ENCODE measurements at places on chromosomes 6 and 20.
A peak's percentile ranks its signal among the peaks of the same experiment; 100 is the strongest.

GRCh38 chr6:87731818-87732661, 30.0 kb upstream of the AKIRIN2 start:
- peak; percentile 77 for DNase-seq

GRCh38 chr20:2385496-2385895, 4.8 kb downstream of the TGM6 start:
- DNase-seq: no peak

DNA sequence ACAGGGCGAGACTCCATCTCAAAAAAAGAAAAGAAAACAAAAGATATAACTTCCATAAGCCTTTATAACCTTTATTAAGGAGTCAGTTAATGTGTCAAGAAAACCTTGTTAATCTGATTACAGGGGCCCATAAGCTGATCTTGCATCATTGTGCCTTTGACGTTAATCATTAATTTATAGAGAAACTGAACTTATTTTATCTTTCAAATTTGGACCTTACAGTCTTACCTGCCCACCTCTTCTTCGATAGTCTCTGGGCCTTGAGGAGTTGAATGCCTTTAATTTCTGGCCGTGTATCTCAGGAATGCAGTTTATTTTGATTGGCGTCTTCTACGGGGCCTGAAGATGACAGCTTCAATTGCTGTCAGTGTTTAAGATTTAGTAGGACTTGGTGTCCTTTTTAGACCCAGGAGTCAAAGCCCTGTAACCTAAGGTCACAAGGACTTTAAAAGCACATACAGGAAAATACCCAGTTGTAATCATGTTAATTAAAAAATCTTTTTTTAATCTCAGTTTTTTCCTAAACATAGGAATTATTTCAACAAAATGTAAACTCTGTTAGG, 5.8 kb downstream of the ACOT13 start:
- no peak for DNase-seq

GRCh38 chr6:82068721-82069120, 178.8 kb downstream of the IBTK start:
- DNase-seq: no peak

GRCh38 chr6:53741034-53741823, 53.6 kb upstream of the LRRC1 start:
- no peak for DNase-seq

DNA sequence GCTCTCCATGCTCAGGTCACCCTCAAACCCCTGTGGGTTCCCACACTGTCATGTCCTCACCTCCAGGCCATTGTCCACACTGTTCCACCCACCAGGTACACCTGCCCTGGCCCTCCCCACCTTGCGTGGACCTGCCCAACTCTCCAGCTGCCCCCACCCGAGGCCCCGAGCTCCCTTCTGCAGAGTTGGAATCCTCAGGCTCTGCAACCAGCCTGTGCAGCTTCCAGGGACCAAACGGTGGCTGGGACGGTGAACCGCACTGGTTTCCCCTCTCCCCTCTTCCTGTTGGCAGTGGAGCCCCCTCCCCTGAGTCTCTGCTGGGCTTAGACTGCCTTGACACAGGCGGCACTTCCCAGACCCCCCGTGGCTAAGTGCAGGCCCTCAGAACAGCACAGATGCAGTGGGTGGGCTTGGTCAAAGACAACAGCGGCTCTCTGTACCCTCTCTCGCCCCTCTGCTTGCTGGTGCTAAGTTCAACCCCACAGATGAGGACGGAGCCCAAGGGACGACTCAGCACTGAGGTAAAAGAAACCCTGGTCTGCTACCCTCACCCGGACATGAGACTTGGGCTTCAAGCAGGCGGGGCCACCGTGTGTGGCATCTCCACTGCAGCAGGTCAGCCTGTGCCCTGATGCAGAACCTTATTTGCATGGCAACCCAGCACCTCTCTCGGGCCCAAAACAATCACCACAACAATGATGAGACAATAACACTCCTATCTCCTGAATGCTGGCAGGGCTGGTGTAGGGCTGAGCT, 11.0 kb downstream of the ZBP1 start:
- DNase-seq: no peak

- DNase-seq: no peak
These were observed 190.9 kb downstream of the OTOR start for GRCh38 chr20:16939051-16939450.

GRCh38 chr20:39291301-39291700, 329.2 kb downstream of the DHX35 start:
- peak; percentile 11 for DNase-seq

DNA sequence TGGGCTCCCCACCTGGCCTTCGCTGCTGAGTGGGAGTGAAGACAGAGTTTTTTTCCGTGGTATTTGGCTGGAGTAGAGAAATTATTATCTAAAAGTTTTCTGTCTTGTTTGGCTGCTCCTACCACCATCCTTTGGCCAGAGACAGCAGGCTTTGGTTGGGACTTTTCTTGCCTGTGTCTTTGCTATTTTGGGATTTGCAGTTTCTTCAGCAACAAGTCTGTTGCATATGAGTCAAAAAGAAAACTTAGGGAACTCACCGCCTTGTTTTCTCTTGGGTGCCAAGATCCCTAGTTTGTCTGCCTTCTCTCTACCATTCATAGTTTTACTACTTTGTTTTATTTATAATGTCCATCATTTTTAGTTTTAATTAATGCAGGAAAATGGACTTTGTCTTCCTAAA, 683.8 kb downstream of the DOK5 start:
- no peak for DNase-seq

DNA sequence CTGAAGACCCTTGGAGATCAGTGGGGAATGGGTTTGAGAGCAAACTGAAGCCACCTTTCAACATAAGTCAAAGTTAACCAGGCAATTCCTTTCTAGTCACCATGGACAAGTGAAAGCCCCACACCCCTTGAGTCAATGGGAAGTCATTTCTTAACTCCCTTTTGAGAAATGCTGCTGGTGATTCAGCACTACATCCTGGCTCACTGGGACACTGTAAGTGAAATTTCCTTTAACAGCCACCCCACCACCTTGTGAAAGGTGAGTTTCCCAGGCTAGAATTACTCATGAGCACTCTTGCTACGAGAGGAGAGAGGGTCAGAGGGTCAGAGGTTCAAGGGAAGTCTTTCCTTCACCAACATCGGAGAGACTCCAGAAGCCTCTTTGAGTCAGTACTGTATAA, 93.3 kb upstream of the MARCKS start:
- no peak for DNase-seq

- DNase-seq: no peak
These were observed 66.9 kb downstream of the IGF2R start for GRCh38 chr6:160035693-160036330.

DNA sequence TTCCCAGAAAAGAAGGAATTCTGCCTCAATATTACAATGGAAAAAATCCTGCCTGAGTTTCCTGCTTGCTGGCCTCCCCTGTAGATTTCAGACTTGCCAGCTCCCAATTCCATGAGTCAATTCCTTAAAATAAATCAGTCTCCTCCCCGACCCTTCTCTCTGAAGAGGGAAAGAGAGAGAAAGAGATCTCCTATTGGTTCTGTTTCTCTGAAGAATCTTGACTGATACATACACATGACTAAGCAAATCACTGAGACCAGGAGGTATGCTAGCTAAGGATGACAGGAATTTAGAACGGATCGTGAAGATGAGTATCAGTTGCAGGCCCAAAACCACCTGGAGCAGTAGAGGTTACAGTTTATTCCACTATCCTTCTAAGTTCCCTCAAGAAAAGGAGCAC, 11.3 kb upstream of the RBM24 start:
- DNase-seq: peak; percentile 34

DNA sequence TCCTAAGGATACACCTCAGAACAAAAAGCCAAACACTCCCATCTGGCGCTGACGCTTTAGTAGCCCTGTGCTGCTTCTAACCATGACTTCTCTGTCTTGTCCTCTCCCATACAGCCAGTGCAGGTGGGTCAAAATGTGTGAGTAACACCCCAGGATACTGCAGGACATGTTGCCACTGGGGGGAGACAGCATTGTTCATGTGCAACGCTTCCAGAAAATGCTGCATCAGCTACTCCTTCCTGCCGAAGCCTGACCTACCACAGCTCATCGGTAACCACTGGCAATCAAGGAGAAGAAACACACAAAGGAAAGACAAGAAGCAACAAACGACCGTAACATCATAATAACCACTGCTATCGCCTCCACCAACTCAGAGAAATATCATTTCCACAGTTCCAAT, 1.4 kb downstream of the DEFB132 start:
- DNase-seq: no peak

DNA sequence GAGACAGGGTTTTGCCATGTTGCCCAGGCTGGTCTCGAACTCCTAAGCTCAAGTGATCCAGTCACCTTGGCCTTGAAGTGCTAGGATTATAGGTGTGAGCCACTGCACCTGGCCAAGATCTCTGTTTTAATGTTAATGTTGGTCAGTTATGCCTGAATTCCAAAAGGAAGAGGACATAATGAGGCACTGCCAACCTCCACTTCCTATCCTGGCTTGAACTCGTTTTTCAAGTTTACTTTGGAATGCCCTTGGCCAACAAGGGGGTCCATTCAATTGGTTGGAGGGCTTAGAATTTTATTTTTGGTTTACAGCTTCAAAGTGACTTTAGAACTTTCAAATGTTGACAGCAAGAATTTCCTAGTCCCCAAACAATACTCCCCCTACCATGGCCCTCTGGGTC, 29.8 kb downstream of the DNAAF9 start:
- no peak for DNase-seq

GRCh38 chr6:103893141-103893581, 966.6 kb downstream of the HACE1 start:
- DNase-seq: peak; percentile 30

DNA sequence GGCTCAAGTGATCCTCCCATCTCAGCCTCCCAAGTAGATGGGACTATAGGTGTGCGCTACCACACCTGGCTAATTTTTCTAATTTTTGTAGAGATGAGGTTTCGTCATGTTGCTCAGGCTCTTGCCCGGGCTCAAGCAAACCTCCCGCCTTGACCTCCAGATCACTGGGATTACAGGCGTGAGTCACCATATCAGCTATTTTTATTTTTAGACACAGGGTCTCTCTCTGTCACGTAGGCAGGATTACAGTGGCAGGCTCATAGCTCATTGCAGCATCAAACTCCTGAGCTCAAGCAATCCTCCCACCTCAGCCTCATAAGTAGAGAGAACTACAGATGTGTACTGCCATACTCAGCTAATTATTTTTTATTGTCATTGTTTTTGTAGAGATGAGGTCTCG, 41.7 kb downstream of the SLC23A2 start:
- no peak for DNase-seq

All from fibroblast of skin of left quadriceps (primary cell).